Cerebellar cortex (tissue), 1 donor: ENCODE measurements at places on chromosomes 6 and 20.
A peak's percentile ranks its signal among the peaks of the same experiment; 100 is the strongest.

GRCh38 chr6:99802396-99803031, 191.5 kb downstream of the MCHR2 start:
- no peak for DNase-seq

DNA sequence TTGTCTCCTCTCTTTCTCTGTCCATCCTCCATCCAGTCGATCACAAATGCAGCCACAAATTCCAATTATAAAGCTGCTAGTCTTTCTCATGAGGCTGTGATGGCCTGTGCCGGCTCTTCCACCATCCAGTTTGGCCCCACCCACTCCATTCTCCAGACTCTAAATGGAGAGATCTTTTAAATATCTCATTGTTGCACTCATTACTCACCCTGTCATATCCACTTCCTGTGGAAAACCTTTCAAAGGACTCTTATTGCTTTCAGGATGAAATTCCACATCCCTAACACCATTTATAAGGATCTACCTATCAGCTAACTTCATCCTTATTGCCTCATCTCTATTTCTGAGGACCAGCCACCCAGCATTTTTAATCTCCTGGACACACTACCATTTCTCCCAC, 70.6 kb downstream of the NRN1 start:
- no peak for DNase-seq

GRCh38 chr6:152298848-152299735, 338.1 kb downstream of the SYNE1 start:
- DNase-seq = peak; percentile 76

- DNase-seq = peak; percentile 86
These were observed 77.2 kb downstream of the BACH2 start for GRCh38 chr6:90219209-90219985.

GRCh38 chr20:57374343-57374930, 16.8 kb upstream of the RBM38 start:
- DNase-seq = no peak

DNA sequence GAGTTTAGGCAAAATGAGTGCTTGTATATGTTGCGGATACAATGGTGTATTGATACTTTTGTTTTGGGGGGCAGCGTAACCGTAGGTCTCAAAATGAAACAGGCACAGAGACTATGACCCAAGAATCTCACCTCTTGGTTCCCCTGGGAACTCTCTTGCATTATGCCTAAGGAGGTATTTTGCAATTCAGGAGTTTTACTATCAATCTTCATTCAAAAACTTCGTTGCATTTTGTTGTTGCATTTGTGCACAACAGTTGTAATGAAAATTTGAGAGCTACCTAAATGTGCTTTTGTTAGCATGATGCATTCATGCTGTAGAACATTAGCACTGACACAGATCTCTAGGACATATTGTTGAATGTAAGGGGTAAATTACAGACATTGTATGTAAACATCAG, 18.2 kb downstream of the VTA1 start:
- DNase-seq = no peak

GRCh38 chr20:17334932-17335331, 108.1 kb downstream of the PCSK2 start:
- no peak for DNase-seq

DNA sequence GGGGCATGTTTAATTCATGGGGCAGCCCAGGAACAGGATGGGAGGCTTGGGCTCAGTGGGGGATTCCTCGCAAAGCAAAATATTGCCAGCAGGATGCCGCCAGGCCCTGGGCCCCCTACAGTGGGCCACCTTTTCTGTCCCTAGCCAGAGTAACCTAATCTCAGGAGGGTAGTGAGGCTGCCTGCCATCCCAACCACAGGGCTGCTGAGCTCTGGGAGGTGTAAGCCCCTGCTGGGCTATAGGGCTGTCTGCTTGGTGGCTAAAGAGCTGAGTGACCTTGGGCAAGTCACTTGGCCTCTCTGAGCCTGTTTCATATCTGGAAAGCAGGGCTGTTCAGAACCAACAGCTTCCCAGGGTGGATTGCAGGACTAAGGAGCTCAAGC, 35.7 kb upstream of the CDH22 start:
- no peak for DNase-seq

DNA sequence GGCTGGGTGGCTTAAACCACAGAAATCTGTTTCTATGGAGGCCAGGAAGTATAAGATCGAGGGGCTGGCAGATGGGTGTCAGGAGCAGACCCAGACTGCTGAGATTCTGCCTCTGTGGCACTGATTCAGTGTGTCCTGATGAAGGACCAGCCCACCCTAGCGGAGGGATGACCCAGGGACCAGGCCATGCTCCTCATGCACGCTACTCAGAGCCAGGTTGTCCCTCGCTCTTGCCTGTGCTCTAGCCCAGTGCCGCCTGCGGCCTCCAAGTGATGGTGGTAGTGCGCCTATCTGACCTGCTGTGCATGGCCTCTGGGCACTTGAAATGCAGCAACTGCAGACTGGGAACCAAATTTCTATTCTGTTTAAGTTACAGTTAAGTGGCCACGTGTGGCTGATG, 13.1 kb upstream of the APMAP start:
- DNase-seq = no peak

DNA sequence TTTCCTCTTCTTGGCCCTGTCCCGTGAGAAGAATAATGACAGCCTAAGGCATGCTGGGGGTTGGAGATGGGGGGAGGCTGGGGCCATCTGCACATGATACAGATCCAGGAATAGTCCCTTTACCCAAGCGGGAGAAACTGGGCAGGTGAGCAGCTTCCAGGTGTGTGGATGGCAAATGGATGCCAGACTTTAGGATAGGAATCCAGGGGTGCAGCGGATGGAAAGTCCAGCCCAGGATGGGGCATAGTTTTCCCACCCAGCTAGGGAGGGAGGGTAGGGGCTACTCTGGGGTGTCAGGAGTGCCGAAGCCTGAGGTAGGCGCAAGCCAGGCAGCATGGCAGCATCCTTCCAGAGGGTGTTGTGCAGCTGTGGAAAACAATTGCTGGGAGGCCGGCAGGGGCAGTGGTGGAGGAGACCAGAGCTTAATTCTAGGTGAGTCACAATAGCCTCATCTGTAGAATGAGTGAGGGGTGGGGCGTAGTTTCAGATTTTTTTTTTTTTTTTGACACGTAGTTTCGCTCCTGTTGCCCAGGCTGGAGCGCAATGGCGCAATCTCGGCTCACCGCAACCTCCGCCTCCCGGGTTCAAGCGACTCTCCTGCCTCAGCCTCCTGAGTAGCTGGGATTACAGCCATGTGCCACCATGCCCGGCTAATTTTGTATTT, 15.4 kb upstream of the FAM110A start:
- DNase-seq = no peak

GRCh38 chr6:16239798-16240123, 1.4 kb downstream of the GMPR start:
- DNase-seq = no peak
